A673 (cell line): ENCODE measurements at places on chromosomes 16 and 17.

DNA sequence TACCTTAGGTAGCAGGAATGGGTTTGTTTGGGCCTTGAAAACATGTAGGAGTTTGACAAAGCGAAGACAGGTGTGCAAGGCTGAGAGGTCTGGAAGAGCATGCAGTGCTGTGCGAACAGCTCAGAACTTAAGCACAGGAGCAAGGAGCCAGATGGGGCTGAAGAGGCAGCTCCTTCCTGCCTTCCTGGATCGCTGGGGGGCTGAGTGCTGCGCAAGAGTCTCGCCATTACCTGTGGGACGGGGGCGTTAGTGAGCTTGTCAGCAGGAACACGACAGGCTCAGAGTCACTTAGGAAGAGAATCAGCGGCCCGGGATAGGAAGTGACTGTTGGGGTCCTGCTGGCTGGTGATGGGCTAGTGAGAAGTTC is 464 bp upstream of the MRM1 start:
- no peak for DNase-seq

DNA sequence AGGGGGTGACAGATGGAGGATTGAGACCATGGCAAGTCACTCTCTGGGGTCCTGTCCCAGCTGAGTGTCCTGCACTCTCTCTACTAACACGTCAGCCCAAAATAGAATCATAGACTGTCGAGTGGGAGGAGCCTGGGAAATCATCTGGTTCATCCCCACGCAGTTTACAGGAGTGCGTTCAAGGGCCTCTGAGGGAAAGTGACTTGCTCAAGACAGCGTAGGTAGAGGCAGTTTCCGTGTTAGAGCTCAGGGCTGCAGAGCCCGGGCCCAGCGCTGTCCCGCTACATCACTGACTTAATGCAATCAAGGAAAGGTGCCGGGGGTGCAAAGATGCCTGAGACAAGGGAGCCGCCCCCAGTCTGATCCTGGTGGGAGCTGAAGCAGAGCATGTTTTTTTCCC is 10.3 kb downstream of the GSG1L2 start:
- DNase-seq = no peak

- no peak for DNase-seq
Observed at GRCh38 chr16:31141489-31142108, 6.1 kb upstream of the PRSS8 start.

- DNase-seq = no peak
Observed at GRCh38 chr17:55413825-55414489, 7.7 kb downstream of the MMD start.

- DNase-seq = no peak
Observed at GRCh38 chr17:42797067-42798007, 1.2 kb downstream of the COA3 start.
